ENCODE measurements at places on chromosomes 11 and 22.

DNA sequence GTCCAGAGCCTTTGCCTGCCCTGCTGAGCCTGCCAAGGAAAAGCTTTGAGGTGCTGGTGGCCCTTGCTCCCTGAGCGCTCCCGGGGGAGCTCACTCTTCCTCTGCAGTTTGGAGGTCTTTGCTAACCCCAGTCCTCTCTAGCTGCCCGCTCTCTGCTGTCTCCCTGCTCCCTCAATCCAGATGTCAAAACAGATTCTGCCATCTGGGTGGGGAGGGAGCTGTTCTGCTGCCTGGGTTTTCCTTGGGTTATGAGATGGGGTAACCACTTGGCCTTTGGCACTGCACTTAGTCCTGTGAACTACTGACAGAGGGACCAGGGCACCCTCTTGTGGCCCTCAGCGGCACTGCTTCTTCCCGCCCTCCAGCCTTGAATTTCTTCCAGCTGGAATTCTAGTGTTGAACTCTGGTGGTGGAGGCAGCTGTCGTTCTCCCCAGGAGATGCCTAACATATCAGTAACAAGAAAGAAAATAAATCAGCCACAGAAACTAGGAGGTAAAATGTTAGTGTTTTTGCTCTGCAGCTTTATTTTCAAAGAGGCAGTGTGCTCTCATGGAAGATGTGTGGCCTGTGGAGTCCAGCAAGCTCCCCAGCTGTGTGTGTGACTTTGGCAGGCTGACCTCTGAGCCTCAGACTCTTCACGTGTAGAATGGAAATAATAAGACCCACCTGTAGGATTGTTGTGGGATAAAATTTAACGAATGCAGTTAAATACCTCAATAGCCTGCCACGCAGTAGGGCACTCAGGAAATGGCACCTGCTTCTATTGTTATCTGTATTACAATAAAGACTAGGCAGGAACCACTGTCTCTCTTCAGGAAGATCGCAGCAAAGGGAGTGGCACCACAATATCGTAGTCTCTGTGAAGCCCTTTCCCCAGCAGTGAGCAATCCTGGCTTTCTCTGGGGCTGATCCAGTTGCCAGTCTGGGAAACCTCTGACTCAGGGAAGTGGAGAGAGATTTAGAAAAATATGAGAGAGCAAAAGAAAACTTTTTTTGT is 23.4 kb downstream of the ARFGAP2 start:
- peak; percentile 80 for DNase-seq

DNA sequence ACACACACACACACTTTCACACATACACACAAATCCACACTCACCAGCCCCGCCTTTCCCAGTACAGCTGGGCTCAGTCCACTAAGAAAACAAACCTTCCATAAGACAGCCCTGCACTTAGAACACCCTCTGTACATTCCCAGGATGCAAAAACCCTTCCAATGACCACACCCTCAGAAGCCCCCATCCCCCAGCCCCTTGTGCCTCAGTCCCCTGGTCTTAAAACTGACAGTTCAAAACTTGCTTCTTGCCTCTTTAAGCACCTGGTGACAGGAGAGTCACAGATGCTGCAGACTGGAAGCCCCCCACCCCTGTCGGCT is 23.0 kb downstream of the APLNR start:
- no peak for DNase-seq

GRCh38 chr11:57936050-57936418 is 87.6 kb upstream of the OR9Q1 start:
- no peak for DNase-seq

DNA sequence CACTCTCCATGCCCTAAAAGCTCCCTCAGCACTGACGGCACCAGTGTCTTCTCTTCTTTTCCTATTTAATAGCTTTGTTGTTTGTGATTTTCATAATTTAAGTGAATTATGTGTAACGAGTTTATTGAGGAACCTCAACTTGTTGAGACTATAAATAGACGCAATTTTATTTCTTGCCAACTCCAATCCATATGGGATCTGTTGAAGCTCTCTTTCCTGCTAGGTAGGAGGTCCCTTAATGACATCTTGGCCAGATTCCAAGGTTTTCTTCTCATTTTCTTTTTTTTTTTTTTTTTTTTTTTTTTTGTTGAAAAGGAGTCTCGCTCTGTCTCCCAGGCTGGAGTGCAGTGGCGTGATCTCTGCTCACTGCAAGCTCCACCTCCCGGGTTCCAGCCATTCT is 14.2 kb downstream of the RTL6 start:
- DNase-seq, result no peak

- DNase-seq, result no peak
Observed at GRCh38 chr22:26565181-26565580, 24.8 kb downstream of the TPST2 start.

DNA sequence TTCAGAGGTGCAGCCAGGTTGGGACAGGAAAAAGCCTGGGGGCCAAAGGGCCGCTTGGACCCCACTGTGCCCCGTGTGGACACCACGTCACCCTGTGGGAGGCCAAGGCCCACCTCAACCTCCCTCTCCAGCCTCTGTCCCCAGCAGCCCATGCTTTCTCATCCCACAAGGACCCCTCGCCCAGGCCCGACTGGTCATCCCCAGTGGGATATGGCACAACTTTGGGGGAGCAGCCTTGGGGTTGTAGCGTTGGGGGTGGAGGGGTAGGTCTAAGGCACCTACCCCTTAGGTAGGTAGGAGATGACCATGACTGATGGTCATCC is 44.0 kb downstream of the IGF2 start:
- no peak for DNase-seq

GRCh38 chr11:100776212-100776896 is 89.3 kb downstream of the ARHGAP42 start:
- DNase-seq, result no peak

- DNase-seq, result no peak
Observed at GRCh38 chr11:66345316-66345649, 379 bp upstream of the BRMS1 start.

DNA sequence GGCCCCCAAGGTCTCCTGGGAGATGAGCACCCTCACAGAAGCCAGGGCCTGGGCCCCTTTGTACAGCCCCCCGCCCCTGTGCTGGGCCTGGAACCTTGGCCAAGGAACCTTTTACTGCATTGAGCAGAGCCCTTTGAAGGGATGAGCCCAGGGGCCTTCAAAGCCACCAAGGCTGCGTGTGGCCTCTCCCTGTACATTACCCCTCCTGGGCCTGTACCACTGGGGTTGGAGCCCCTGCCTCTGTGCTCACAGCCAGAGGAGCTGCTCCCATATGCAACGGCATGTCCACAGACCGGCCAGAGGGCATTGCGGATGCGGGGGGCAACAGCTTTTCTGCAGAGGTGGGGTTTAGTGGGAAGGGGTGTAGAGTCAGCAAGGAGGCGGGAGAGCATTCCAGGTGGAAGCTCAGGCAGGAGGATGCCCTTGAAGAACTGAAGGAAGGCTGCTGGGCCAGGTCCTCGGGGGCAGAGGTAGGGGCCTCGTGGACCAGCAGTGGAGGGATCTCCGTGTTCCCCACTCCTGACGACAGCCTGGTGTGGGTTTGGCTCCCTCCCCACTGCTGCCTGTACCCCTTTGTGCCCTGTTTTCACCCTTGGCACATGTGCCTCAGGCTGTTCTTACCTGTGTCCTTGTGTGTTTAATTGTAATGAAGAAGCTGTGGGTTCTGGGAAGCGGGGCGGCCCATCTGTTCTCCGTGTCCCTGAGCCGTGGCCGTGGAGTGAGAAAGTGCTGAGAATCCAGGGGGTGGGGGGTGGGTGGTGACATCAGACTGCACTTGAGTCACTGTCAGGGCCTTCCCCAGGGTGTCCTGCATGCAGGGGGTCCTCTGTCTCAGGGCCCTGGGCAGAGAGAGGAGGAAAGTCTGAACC is 46.9 kb downstream of the ARHGAP8 start:
- DNase-seq, result no peak

DNA sequence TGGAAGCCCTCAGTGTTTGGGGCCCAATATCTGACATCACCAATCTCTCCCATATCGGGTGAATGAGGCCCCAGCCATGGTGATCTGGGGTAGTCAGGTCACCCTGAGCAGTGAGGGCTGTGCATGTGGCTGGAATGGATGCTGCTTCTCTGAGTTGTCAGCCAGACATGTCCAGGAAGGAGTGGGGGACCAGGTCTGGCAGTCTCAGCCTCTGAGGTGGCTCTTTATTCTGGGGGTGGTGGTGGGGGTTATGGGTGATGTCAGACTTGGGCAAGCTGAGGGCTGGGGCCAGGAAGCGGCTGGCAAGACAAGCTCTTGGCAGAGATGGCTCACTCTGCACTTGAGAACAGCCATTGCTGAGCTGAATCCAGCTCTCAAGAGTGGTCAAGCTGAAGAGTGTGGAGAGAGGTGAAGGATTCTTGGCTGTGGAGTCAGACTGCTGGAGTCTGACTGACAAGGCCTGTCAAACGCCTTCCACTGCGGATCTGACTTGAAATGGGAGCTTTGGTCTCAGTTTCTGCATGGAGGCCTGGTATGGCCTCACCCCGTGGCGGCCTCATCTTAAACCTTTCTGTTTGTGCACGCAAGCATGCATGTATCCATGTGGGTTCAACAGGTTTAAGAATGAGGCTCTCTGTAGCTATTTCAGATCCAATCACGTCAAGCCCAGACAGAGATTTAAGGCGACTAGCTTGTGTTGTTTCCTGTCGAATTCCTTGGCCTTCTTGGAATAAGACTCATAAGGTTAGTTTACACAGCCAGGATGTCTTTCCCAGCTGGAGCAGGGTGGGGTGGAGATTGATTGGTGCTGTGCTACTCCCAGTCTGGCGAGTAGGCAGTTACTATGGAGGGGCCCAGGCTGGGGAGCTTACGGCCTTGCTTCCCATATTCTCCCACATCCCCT is 83.9 kb upstream of the TIMP3 start:
- no peak for DNase-seq

- DNase-seq, result no peak
Observed at GRCh38 chr11:74019104-74019738, 10.3 kb upstream of the UCP3 start.

DNA sequence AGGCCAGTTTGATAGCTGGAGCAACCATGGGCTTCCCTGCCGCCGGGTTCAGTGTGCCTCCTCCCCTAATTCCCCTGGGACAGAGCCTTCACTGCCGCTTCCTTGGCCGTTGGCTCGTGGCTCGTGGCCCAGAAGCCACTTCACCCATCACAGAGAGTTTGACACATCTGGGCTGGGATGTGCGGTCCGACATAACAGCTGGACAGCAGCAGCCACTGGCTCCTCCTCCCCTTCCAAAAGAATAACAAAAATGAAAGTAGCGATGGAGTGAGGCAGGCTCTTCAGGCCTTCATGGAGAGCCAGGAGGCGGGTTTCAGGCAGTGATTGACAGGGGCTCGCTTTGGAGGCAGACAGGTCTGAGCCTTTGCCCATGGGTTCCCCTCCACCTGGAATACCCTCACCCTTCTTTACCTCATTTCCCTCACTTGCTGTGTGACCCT is 8.2 kb downstream of the CREB3L1 start:
- DNase-seq, result no peak

- peak; percentile 47 for DNase-seq
Observed at GRCh38 chr11:119373921-119374631, 7.4 kb downstream of the USP2 start.

DNA sequence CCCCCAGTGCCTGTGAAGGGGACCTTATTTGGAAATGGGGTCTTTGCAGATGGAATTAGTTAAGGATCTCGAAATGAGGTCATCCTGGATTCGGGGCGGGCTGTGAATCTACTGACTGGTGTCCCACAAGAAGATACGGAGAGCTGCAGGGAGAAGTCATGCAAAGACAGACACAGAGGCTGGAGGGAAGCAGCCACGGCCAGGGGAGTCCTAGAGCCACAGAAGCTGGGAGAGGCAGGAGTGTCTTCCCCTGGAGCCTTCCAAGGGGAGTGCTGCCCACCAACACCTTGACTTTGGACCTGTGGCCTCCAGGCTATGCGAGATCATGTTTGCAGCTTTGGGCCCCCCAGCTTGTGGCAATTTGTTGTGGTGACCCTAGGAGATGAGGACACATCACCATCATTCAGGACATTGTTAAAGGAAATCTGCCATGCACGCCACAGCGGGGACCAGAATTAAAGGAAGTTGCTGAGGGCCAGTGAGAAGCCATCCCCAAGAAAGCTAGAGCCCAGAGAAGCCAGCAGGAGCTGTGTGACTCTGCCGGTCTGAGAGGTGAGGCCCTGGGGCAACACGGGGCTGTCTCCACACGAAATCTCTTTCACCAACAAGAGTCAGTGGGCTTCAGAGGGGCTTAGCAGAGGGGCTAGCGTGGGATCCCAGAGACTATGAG is 434.7 kb downstream of the BRD1 start:
- no peak for DNase-seq

GRCh38 chr11:111586388-111586831 is 15.8 kb upstream of the SIK2 start:
- DNase-seq, result peak; percentile 40

DNA sequence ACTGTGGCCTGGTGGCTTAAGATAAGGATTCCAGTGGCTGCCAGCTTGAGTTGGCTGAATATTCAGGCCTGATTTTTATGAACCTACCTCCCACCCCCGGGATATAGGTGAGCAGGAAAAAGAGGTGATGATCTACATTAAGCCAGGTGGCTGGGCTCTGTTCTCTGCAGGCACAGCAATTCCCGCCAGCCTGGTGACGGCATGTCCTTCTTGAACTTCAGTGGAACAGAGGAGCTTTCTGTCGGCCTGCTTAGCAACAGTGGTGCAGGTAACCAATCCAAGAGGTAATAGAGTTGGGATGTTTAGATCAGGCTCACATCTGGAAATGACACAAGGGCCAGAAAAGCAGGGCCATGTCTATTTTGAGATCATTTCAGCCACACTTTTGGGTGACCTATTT is 68.7 kb downstream of the DEPDC5 start:
- no peak for DNase-seq

DNA sequence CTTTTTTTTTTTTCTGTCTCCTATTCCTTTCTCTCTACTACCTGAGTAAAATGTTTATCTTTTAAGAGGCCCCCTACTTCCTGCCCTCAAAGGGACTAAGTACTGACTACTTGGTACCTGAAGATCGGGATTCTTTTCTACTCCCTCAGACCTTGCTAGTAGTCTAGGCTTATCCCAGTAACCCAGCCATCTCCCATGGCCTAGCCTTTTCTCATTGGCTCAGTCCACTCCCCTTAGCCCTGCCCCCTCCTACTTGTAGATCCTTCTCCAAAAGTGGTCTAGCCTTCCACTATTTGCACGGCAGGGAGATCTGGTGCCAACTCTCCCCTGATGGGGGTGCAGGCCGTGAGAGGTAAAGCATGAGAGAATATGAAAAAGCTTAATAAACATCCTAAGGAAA is 133.7 kb downstream of the RCN1 start:
- DNase-seq, result no peak

- no peak for DNase-seq
Observed at GRCh38 chr11:96267001-96267495, 75.9 kb downstream of the MAML2 start.

DNA sequence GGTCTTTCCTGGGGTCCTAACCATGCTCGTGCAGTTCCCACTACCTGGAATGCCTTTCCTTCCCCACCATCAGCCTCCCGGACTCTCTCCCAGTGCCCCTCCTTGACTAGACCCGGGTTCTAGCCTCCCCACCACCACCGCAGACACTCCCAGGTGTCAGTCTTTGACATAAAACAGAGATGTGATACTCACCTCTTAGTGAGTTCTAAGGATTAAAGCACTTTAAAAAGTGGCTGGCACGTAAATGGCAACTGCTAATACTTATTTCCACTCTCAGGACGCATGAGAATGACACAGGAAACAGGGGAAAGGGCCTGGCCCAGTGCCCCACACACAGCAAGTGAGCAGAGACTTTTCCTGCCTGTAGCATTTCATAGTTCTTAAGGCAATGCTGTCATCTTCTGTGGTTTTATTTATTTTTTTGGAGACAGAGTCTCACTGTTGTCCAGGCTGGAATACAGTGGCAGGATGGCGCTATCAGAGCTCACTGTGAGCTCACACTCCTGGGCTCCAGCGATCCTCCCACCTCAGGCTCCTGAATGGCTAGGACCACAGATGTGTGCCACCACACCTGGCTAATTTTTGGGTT is 1.9 kb upstream of the SLC25A45 start:
- no peak for DNase-seq

All from germinal center (tissue), 1 donor.